ENCODE measurements at places on chromosomes 7 and 10.
A peak's percentile ranks its signal among the peaks of the same experiment; 100 is the strongest.

- no peak for DNase-seq
Observed at GRCh38 chr7:70734411-70734810, 397.5 kb upstream of the GALNT17 start.

DNA sequence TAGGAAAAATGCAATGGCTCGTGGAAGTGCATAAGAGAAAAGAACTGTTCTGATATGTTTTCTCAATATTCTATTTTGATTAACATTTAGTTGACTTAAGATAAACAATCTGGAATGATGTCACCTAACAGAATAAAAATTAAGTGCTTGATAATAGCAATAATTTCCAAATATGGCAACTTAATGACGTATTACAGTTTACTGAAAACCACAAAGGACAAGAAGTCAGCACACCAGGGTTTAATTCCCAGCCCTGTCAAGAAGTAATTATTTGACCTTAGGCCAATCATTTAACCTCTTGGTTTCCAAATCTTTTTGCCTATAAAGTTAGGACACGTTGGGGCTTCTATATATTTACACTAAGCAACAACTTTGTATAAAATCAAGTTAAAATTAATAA is 95.7 kb downstream of the CABCOCO1 start:
- DNase-seq, result no peak

- DNase-seq, result peak; percentile 3
Observed at GRCh38 chr7:91636129-91636724, 244.3 kb downstream of the MTERF1 start.

- no peak for DNase-seq
Observed at GRCh38 chr10:4384245-4384644, 441.8 kb upstream of the AKR1E2 start.

DNA sequence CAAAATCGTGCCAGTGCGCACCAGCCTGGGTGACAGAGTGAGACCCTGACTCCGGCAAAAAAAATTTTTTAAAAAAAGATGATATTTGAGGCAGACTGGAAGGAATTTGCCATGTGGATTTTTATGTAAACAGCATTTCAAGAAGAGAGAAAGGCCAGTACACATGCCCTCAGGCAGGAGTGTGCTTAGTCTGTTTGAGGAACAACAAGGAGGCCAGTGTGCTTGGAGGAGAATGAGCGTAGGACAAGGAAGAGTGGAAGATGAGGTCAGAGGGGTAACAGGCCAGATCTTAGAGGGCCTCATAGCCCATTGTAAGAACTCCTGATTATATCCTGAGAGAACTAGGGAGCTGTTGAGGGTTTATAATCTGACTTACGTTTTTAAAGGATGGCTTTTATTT is 17.2 kb upstream of the STRIP2 start:
- DNase-seq, result no peak

DNA sequence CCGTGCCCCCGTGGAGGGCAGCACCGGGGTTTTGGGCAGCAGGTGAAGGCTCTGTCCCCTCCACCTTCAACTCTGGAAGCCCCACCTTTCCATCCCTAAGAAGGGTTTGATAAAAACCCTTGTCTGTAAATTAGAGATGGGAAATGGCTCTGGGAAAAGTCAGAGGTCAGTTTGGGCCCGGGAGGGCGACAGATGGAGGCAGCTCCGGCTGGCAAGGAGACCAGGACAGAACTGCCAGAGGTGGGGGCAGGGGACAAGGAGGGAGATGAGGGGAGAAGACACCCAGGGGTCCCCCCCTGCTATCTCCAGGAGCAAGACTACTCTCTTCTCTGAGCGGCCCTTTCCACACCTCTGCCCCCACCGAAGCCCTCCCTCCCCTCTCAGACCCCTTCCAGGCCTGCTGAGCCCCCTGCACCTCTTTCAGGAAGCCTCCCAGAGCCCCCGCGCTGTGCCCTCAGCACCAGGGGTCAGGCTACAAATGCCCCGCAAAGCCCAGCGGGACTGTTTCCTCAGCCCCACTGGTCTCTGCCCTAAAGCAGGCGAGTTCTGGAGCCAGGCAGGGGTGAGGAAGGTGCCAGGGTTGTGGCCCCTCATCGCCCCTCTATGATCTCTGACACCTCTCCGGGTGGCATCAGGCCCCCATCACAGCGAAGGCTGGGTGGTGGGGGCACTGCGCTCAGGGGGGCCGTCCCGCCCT is 980 bp upstream of the SH2B2 start:
- no peak for DNase-seq

DNA sequence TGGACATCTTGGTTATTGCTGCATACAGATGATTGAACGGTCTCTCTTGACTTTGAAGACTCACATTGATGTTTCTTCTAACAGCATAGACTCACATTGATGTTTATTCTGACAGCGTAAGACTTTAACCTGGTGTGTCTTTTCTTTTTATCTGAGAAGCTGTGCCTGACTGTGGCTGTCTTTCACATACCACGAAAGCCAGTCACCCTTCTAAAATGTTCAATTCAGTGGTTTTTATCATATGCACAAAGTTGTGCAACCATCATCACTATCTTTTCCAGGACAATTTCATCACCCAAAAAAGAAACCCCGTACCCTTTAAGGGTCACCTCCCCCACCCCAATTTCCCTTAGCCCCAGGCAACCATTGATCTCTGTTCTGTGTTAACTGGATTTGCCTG is 24.7 kb downstream of the CELF2 start:
- DNase-seq, result no peak

DNA sequence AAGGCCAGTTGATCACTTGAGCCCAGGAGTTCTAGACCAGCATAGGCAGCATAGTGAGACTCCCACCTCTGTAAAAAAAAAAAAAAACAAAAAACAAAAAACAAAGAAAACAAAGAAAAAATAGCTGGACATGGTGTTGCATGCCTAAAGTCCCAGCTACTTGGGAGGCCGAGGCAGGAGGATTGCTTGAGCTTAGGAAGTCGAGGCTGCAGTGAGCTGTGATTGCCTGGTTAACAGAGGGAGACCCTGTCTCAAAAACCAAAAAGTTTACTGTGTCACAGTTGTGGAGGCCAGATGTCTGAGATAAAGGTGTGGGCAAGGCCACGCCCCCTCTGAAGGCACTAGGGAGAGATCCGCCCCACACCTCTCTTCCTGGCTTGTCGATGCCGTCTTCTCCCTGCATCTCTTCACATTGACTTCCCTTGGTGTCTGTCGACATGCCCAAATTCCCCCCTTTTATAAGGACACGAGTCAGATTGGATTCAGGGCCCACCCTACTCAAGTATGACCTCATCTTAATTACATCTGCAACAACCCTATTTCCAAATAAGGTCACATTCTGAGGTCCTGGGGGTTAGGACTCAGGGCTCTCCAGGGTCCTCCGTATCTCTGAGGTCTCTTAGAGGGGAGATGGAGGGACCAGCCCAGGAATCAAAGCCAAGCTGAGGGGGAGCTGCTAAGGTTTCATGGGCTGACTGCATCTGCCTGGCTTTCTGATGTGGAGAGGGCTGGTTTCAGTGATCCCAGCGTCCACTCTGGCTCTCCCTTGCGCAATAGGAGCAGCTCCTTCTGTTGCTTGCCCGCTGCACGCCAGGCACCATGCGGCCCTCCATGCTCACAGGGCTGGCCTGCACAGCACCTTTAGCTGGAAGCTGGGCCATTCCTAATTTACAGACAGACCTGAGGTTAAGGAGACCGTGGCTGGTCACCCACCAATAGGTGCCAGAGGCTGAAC is 23.1 kb downstream of the AGAP3 start:
- no peak for DNase-seq

- DNase-seq, result no peak
Observed at GRCh38 chr7:130966246-130967009, 232.4 kb upstream of the KLF14 start.

DNA sequence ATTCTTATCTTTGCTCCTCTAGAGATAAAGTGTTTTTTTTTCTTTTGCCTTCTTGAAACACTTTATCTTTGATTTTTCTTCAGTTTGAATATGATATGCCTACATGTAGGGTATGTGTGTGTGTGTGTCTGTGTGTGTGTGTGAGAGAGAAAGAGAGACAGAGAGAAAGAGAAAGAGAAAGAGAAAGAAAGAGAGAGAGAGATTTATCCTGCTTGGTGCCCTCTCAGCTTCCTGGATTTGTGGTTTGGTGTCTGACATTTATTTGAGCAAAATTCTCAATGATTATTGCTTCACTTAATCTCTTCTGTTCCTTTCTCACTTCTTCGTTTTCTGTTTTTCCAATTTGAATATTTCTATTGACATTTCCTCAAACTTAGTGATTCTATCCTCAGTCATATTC is 60.3 kb downstream of the RAB18 start:
- DNase-seq, result no peak

DNA sequence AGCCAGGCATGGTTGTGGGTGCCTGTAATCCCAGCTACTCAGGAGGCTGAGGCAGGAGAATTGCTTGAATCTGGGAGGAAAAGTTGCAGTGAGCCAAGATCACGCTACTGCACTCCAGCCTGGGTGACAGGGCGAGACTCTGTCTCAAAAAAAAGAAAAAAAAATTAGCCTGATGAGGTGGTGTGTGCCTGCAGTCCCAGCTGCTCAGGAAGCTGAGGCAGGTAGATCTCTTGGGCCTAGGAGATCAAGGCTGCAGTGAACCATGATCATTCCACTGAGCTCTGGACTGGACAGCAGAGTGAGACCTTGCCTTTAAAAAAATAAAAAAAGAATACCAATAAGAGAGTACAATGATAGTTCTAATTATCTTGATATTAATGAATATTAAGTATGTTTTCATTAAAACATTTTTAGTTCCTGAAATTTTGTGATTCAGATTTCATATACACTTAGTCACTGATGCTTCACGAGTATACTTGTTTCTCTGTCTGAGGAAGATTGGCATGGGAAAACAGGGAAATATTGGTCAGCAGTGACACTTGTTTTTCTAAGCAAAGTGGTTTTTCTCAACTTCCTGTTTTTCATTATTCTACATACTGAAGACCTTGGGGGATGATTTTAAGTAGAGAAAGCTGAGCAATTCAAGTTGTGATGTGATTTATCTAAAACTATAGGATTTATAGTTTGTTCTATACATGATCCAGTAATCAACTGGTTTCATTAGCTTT is 76.8 kb downstream of the ADK start:
- DNase-seq, result no peak

DNA sequence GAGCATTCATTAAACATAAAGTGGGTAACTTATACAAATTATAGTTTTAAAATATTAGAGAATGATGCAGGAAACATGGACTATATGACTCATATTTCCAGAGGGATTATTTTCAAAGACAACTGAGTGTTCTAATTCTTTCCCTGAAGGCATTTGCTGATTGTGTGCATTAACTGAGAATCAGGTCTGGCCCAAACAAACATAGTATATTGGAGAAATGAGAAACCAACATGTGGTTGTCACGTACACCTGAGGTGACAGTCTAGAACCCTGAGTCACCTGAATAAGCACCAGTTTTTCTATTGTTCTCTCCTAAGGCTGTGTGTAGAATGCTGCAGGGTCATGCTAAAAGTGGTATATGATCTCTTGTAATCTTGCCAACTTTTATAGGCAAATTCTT is 1125.7 kb downstream of the XPNPEP1 start:
- no peak for DNase-seq

- DNase-seq, result no peak
Observed at GRCh38 chr10:79629955-79630327, 19.2 kb downstream of the SFTPA1 start.

- DNase-seq, result no peak
Observed at GRCh38 chr7:30112103-30112713, 22.6 kb upstream of the MTURN start.

GRCh38 chr7:108045154-108045553 is 42.2 kb upstream of the LAMB1 start:
- DNase-seq, result no peak

- DNase-seq, result no peak
Observed at GRCh38 chr10:119535305-119535704, 7.2 kb downstream of the RGS10 start.

DNA sequence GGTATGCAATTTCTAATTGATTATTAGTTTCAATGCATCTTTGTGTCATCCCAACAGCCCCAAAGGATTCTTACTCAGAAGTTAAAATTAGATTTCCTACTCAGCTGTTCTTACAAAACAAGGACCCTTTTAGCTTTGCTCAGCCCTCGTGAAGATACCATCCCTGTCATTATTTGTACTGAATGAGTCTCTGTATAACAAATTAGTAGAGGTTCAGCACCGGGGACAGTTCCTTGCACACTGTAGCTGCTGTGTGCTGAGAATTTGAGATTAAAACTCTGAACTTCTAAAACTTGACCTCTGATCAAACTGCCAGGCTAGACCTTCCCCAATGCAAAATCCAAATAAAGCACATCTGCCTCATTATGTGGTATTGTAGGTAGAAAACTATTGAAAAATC is 299.1 kb downstream of the LHFPL3 start:
- no peak for DNase-seq

- no peak for DNase-seq
Observed at GRCh38 chr10:86600296-86600695, 54.1 kb upstream of the OPN4 start.

GRCh38 chr10:65396997-65397396 is 1528.8 kb upstream of the LRRTM3 start:
- no peak for DNase-seq

DNA sequence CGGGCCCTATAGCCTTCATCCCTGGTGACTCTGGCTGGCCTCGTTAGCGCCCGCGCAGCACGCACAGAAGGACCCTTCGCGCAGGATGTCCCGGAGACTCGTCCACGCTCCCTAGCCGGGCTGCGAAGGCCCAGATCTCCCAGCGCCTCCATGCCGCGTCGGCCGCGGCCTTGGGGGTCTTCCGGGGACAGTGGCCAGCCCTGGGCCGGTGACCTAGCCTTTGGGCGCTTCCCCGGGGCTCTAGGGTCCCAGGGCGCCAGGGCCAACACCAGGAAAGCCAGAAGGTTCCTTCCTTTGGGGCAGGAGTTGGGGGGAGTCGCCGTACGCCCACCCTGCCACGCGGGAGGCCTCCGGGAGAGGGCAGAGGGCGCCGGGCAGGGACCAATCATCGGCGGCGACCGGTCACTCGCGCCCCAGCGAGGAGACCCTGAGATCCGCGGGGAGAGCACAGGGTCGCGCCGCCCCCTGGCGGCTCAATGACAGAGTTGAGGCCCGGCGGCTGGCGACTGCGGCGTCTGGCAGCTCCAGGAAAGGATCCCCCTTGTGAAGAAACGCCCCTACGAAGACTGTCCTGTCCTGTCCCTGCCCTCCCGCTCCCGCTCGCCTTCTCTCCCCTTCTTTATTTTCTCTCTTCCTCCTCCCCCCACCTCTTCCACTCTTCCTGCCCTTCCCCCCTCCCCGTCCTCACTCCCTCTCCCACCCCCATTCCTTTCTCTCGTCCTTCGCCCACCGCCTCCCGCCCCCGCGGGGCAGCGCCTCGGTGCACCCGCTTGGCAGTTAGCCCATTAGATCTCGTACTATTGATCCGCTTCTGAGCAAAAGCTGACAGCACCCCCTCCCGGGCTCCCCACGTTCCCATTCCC is 62.3 kb upstream of the LBX1 start:
- no peak for DNase-seq

GRCh38 chr7:71766016-71766415 is 634.1 kb downstream of the GALNT17 start:
- no peak for DNase-seq

- DNase-seq, result no peak
Observed at GRCh38 chr7:149050941-149051340, 22.6 kb upstream of the PDIA4 start.

GRCh38 chr7:101058355-101058754 is 26.9 kb upstream of the TRIM56 start:
- no peak for DNase-seq

GRCh38 chr10:60031664-60032063 is 125.3 kb upstream of the CCDC6 start:
- DNase-seq, result no peak
